ENCODE measurements at places on chromosomes 1 and 21. TPM values are rescaled to one million over a fixed set of nuclear protein-coding genes. Genes with fewer than 3 reads are reported as not detected.

DNA sequence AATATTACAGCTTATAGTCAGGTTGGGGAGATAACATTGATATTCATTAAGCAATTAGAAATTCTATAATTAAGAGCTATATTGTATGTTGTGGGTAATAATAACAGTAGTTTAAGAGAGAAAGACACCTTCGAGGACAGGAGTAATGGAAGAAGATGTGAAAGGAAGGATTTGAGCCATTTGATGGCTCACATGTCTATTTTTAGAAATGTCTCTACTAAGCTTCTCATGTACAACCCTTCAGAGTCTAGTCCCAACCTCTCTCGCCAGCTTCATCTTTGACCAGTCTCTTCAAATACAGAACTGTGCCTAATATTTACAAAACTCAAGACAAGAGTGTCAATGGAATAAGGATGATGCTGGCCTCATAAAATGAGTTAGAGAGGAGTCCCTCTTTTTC lies 95.1 kb downstream of the PRRX1 start:
- DNase-seq = no peak
- H3K4me3 ChIP-seq = no peak overlapping the region
- H3K27ac ChIP-seq = no peak overlapping the region
- H3K27me3 ChIP-seq = no peaks in the 10 kb centered on the region

- no peak overlapping the region for H3K27ac ChIP-seq
- H3K36me3 ChIP-seq = no peaks in the 10 kb centered on the region
- H3K27me3 ChIP-seq = no peaks in the 10 kb centered on the region
- no peak for DNase-seq
- no peak overlapping the region for H3K4me3 ChIP-seq
Measured at GRCh38 chr21:31570824-31571566, 88.5 kb upstream of the SOD1 start.

- no peak for DNase-seq
- peaks cover 9% of the 10 kb centered on the region for H3K4me1 ChIP-seq
- no peak within 1 kb of the TSS for H3K27ac ChIP-seq
- no peaks in the 10 kb centered on the region for H3K27me3 ChIP-seq
- H3K4me3 ChIP-seq = no peak within 1 kb of the TSS
- H3K36me3 ChIP-seq = no peaks in the 10 kb centered on the region
Measured at GRCh38 chr1:161720956-161721737, at the start of gene FCRLB. FCRLB (plus strand) TSS chr1:161721544; CDS start chr1:161722673, 1,129 bp downstream.

DNA sequence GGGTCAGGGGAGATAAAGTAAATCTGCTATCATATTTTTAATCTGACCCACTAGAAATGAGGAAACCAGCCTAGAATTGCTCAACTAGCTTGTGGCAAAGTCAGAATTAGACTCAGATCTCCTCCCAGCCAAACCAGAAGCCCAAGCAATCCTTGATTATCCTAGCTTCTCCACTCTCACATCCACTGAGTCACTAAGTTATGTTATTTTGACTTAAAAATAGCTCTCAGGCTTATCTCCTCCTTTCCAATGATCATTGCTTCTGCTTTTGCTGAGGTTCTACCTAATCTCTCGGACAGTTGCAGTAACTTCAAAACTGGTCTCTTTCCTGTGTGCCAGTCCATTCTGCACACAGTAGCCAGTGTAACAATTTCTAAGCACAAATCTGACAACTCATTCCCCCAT lies 22.9 kb downstream of the OVAAL start:
- DNase-seq = no peak
- no peak overlapping the region for H3K27ac ChIP-seq
- H3K27me3 ChIP-seq = no peaks in the 10 kb centered on the region
- no peaks in the 10 kb centered on the region for H3K36me3 ChIP-seq
- no peaks in the 10 kb centered on the region for H3K4me1 ChIP-seq

GRCh38 chr1:202281316-202282024 lies 60.3 kb downstream of the UBE2T start:
- H3K4me3 ChIP-seq = no peak overlapping the region
- H3K36me3 ChIP-seq = no peaks in the 10 kb centered on the region
- H3K27ac ChIP-seq = no peak overlapping the region

GRCh38 chr1:84643183-84643582 lies 47.1 kb downstream of the SSX2IP start:
- no peaks in the 10 kb centered on the region for H3K36me3 ChIP-seq
- H3K27me3 ChIP-seq = no peaks in the 10 kb centered on the region
- no peak for DNase-seq
- H3K27ac ChIP-seq = no peak overlapping the region
- no peak overlapping the region for H3K4me3 ChIP-seq

- H3K4me1 ChIP-seq = no peaks in the 10 kb centered on the region
- H3K36me3 ChIP-seq = no peaks in the 10 kb centered on the region
- no peak overlapping the region for H3K27ac ChIP-seq
- no peaks in the 10 kb centered on the region for H3K27me3 ChIP-seq
- DNase-seq = no peak
Measured at GRCh38 chr1:29864431-29865022, 628.2 kb downstream of the PTPRU start.

GRCh38 chr21:31612894-31613785 lies 46.4 kb upstream of the SOD1 start:
- H3K27ac ChIP-seq = no peak overlapping the region
- no peak for DNase-seq
- H3K4me3 ChIP-seq = no peak overlapping the region

- no peak for DNase-seq
- no peaks in the 10 kb centered on the region for H3K27me3 ChIP-seq
- peaks cover 40% of the 10 kb centered on the region for H3K4me1 ChIP-seq
- no peaks in the 10 kb centered on the region for H3K36me3 ChIP-seq
- H3K4me3 ChIP-seq = no peak overlapping the region
- H3K27ac ChIP-seq = no peak overlapping the region
Measured at GRCh38 chr1:54314696-54315095, 91.5 kb downstream of the SSBP3 start.

GRCh38 chr1:31523012-31523411 lies 53.3 kb upstream of the TINAGL1 start:
- no peaks in the 10 kb centered on the region for H3K27me3 ChIP-seq
- no peak for DNase-seq
- H3K27ac ChIP-seq = no peak overlapping the region
- no peaks in the 10 kb centered on the region for H3K36me3 ChIP-seq
- H3K4me3 ChIP-seq = no peak overlapping the region

DNA sequence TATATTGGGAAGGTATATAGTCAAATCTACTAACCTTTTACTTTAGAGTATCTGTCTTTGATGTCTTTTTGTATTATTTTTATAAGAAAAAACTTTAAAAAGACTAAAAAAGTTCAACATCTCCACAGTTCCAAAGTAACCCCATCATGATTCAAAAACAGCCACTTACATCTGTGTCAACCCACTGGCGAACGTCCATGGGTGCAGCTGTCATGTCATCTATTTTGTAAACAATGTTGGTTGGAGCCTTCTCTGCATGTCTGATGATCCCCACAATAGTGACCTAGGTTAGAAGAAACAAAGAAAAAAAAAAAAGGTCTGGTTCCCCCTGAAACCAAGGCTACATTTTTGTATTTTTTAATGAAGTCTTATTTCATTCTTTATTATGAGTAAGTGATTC lies 28.0 kb upstream of the SMPDL3B start:
- DNase-seq = no peak
- H3K27me3 ChIP-seq = no peaks in the 10 kb centered on the region
- H3K4me1 ChIP-seq = no peaks in the 10 kb centered on the region
- peaks cover 70% of the 10 kb centered on the region for H3K36me3 ChIP-seq
- no peak overlapping the region for H3K4me3 ChIP-seq
- H3K27ac ChIP-seq = no peak overlapping the region

Gene NOS1AP
- 2.4 TPM for total RNA-seq
